ENCODE measurements at places on chromosomes 4 and X.

GRCh38 chr4:48796191-48796926 lies 16.3 kb upstream of the FRYL start:
- no peak for DNase-seq

DNA sequence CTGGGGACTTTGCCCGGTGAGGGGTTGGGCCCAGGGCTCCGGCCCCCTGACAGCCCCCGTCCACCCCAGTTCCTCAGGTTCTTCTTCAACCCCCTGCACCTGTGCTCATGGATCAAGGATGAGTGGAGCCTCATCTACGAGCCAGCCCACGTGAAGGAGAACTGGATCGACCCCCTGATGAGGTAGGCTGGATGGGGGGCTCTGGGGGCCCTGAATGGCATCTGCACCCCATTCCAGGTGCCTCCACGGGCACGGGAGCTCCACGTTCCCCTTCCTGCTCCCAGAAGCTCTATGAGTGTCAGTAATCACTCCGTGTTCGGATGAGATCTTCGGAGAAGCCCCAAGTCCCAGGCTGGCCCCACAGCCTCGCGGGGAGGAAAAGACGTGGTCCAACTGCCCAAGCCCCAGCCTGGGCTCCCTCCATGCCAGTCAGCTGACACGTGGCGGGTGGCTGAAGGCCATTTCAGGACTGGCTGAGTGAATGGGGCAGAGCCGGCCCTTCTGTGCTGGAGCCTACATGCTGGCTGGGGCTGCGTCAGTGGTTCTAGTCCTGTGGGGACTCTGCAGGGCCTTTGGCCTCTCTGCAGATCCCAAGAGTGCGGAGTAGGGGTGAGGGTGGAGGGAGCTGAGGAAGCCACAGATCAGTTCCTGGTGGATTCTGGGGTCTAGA lies 24.4 kb downstream of the CFAP99 start:
- DNase-seq: no peak

- no peak for DNase-seq
These were observed 150.9 kb downstream of the SPRY1 start for GRCh38 chr4:123547216-123548165.

DNA sequence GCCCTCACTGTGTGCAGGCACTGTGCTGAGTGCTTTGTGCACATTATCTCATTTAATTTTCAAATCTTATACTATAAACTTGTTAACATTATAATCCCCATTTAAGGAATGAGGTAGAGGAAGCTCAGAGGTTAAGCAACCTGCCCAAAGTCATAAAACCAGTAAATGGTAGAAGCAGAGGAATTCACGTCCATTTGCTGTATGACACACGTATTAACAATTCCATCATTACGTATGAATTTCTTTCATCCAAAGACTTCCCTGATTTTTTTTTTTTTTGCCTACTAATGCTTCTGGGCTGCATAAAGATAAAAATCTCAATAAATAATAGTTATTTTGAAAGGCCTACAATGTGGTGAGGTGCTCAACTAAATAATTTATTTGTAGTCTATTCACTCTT lies 64.5 kb upstream of the H2AZ1 start:
- DNase-seq: no peak

DNA sequence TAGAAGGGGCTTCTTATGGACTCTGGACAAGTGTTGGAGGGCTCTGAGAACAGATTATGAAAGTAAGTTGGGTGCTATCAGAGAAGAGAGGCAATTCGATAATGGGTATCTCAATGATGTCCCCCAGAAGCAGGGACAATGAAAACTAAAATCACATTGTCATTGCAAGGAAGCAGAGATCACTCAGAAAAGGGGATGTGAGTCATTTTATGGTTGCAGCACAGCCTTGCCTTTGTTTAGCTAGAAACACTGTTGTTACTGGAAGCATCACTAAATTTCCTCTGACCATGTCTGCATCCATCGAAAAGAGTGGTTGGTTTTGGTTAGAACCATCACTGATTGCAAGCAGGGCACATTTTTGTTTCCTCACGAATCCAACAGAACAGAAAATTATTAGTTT lies 246.8 kb upstream of the NWD2 start:
- DNase-seq: no peak

DNA sequence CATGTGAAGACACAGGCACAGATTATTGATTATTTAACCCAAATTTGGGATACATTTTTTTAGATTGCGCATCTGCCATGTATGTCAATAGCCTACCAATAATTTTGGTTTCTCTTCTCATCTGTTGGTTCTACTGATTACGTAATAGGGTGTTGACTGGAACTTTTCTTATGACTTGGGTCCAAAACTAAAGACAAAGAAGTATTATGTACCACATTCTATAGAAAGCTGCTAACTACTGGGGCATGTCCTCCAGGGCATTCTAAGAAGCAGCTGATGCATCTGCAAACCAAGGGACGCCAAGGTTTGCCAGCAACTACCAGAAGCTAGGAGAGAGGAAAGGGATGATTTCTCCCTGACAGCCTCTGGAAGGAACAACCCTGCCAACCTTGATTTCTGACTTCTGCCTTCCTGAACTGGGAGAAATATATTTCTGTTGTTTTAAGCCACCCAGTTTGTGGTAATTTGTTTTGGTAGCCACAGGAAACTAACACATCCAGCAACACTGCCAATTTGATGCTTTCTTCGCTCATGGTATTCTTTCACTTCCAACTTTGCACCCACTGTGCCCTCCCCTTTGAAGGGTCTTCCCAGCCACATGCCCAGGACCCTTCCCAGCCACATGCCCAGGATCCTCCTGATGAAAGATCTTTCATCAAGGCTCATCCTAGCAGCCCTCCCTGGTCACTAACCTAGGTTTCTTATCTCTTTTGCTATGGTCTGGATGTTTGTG lies 15.9 kb upstream of the TLR1 start:
- no peak for DNase-seq

DNA sequence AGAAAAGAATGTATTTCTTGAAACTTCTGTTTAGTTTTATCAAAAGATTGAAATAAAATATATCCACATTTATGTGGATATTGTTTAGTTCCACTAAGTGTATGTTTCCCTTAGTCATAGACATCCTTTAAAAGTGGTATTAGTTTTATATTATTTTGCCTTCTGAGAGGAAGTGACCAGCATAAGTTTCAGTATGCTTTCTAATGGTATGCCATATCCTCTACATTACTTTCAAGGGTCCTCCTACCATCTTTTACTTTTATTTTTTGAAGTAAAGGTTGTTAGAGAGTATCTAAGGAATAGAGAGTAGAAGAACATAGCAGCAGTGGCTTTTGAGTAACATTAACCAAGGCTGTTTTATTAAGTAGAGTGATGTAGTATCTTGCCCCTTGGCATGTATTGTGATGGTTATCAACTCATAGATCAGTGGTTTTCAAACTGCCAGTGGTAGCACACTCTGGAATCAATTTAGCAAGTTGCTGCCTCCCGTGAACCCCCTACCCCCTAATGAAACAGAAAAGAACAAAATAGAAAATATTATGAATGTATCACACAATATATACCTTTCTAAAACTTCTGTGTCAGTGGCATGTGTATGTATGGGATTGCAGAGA lies 44.8 kb downstream of the RBPJ start:
- no peak for DNase-seq

GRCh38 chrX:63812823-63813222 lies 27.8 kb upstream of the ARHGEF9 start:
- no peak for DNase-seq
